ENCODE measurements at places on chromosomes 11 and 22.

DNA sequence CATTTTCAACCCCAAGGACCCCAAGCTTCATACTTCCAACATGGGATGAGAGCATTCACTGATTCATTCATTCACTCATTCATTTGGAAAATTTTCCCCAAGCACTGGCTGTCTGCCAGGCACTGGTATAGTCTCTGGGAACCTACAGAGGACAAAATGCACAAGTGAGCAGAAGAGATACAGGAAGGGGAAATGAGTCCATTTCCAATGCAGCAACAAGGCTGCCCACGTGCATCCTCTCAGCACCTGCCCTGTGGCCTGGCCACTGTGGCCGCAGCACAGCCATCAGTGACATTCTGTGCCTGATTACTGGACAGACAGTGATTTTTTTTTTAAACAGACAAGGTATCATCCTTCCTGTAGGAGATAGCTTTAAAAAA, 96.0 kb upstream of the PITPNB start:
- no peak overlapping the region for H3K4me3 ChIP-seq
- peaks cover 10% of the 10 kb centered on the region for H3K36me3 ChIP-seq
- no peaks in the 10 kb centered on the region for H3K27me3 ChIP-seq
- no peak for DNase-seq

DNA sequence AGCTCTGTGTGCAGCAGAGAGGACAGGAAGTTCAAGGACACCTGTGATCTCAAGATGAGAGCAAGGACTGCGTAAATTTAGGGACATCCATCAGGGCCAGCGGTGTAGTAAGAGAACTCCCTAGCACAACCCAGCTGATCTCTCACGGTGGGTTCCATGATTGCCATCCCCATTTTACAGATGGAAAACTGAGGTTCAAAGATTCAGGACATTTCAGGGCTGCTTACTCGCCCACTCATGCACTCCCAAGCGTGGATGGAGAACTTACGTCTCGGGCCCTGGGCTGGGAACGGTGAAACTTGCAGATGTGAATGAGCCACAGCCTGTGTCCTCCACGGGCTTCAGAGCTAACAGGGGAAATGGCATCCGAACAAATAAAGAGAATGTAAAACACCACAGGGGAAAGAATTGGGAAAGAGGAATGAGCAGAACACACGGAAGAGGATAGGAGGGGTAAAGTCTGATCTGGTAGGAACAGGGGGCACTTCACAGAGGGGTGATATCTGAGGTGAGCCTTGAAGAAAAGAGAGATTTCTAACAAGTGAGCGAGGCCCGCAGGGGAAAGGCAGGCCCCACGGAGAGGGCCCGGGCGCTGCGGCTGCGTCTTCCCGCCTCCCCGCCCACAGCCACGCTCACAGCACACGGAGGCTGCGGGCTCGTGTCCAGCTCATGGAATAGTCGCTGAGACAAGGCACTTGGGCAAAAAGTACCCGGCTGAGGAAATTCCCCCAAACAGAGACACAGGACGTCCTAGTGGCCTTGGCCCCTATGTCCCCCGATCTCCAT, 55.9 kb downstream of the RPUSD4 start:
- no peak for DNase-seq
- H3K4me3 ChIP-seq = no peak overlapping the region
- H3K4me1 ChIP-seq = peaks cover 19% of the 10 kb centered on the region
- peaks cover 5% of the 10 kb centered on the region for H3K36me3 ChIP-seq

DNA sequence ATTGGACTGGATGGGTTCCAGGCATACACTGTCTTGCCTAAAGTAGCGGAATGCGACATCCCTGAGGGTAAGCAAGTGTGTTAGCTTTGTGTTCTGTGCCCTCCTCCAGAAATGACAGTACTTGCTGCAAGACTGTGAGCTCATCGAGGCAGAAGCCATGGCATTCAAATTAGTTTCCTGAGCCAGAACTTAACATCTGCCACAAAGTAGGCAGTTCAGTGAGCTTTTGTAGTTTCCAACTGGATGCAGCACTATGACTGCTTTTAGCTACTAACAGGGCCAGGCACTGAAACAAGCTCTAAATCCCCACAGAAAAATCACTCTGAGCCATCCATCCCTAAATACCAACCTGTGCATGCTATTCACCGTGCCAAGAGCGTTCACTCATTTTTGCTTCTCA, 1.2 kb upstream of the FAR1 start:
- H3K36me3 ChIP-seq = peaks cover 3% of the 10 kb centered on the region
- DNase-seq = no peak
- peaks cover 35% of the 10 kb centered on the region for H3K4me1 ChIP-seq
- peak overlapping the region; percentile 80 for H3K4me3 ChIP-seq
- H3K27ac ChIP-seq = peak overlapping the region; percentile 78

GRCh38 chr11:47620836-47621378, 21.5 kb downstream of the MTCH2 start:
- no peak for DNase-seq
- H3K27ac ChIP-seq = no peak overlapping the region
- no peak overlapping the region for H3K4me3 ChIP-seq
- H3K27me3 ChIP-seq = no peaks in the 10 kb centered on the region

All from osteocyte (in vitro differentiated cells).